ENCODE measurements at places on chromosomes 1 and 21.

- H3K4me3 ChIP-seq: no peak overlapping the region
- peaks cover 45% of the 10 kb centered on the region for H3K4me1 ChIP-seq
- H3K27me3 ChIP-seq: no peaks in the 10 kb centered on the region
- no peak overlapping the region for H3K27ac ChIP-seq
- peaks cover 31% of the 10 kb centered on the region for H3K36me3 ChIP-seq
These were observed 2.7 kb downstream of the PLXNA2 start for GRCh38 chr1:208241512-208241911.

GRCh38 chr1:239428120-239428710 lies 41.8 kb downstream of the CHRM3 start:
- no peaks in the 10 kb centered on the region for H3K4me1 ChIP-seq
- no peak for DNase-seq
- no peak overlapping the region for H3K4me3 ChIP-seq
- H3K27ac ChIP-seq: no peak overlapping the region

DNA sequence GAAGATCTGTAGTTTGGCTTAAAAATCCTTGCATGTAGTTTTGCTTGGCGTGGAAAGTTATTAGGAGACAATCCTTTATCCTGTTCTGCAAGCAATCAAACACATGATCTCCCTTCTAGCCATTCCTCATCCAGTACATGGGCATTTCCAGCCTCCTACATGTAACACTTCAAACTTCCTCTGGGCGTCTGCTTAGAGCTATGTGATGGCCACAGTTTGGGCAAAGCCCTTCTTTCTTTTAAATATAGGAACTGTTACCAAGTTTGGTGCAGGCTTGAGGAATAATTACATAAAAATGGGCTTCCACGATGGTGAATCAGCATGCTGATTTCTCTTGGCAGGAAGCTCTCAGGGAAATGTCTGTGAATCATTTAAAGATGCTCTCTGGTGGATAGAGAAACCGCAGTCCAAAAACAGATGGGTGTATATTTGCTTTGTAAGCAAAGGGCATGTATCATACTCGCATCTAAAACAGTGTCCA lies 176.9 kb upstream of the FMN2 start:
- no peaks in the 10 kb centered on the region for H3K4me1 ChIP-seq
- H3K27me3 ChIP-seq: no peaks in the 10 kb centered on the region
- no peak overlapping the region for H3K27ac ChIP-seq
- H3K36me3 ChIP-seq: no peaks in the 10 kb centered on the region

DNA sequence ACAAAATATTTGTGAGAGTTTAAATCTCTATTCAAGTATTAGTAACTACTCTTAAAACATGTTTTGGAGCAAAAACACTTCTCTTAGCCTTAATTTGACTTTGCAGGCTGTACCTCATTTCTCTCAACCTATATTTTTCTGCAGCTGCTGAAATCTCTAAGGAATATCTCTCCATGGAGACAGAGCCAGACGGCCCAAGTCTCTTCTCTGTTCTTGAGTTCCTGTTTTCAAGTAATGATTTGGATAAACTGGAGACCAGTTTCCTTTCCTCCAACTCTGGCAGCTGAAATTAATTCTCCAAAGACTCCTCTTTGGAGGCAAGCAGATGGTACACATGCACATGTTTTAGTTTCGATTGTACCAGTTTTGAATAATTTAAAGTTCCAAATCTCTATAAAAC lies 659.7 kb upstream of the NEGR1 start:
- no peak overlapping the region for H3K27ac ChIP-seq
- H3K4me1 ChIP-seq: no peaks in the 10 kb centered on the region
- no peak overlapping the region for H3K4me3 ChIP-seq
- no peaks in the 10 kb centered on the region for H3K27me3 ChIP-seq
- no peaks in the 10 kb centered on the region for H3K36me3 ChIP-seq

GRCh38 chr21:42156690-42157605 lies 62.0 kb upstream of the ABCG1 start:
- peaks cover 6% of the 10 kb centered on the region for H3K4me1 ChIP-seq
- no peaks in the 10 kb centered on the region for H3K27me3 ChIP-seq
- no peak overlapping the region for H3K4me3 ChIP-seq
- H3K27ac ChIP-seq: no peak overlapping the region

DNA sequence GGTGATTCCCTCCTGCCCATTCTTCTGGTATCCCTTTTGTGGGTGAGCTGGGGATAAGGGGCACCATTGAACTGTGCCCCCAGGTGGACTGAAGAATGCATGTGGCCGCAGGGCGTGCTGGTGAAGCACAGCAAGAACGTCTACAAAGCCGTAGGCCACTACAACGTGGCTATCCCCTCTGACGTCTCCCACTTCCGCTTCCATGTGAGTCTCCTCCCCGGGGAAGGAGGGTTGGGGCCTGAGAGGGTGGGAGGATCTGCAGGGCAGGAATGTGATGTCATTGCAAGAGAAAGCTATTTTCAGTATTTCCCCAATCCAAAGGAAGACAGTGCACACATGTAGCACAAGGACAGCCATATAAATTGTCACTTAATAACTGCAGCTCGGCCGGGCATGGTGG lies 7.5 kb upstream of the KPNA6 start:
- H3K4me3 ChIP-seq: no peak overlapping the region
- no peak for DNase-seq
- H3K27me3 ChIP-seq: no peaks in the 10 kb centered on the region
- H3K36me3 ChIP-seq: peaks cover 56% of the 10 kb centered on the region
- H3K4me1 ChIP-seq: peaks cover 18% of the 10 kb centered on the region

- peaks cover 57% of the 10 kb centered on the region for H3K4me1 ChIP-seq
- no peaks in the 10 kb centered on the region for H3K36me3 ChIP-seq
- H3K27ac ChIP-seq: no peak overlapping the region
- no peaks in the 10 kb centered on the region for H3K27me3 ChIP-seq
- no peak for DNase-seq
These were observed 39.7 kb upstream of the LYST start for GRCh38 chr1:235906436-235906835.

DNA sequence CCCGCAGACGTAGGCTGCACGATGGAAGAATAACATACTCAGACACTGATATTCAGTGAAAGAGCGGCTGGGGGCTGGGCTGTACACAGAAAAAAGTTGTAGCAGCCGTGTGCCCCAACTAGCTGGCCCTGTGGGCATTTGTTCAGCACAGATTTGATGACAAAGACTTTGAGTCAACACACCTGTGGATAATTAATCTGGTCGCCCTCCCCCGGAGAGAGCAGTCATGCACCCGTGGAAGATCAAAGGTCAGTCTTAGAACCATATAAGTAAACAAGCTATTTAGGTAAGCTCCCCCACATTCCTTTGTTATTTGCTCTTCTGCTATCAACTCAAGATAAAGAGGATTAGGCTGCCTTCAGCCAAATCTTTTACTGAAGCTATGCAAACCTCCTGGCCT lies 148.4 kb upstream of the HMCN1 start:
- no peaks in the 10 kb centered on the region for H3K36me3 ChIP-seq
- DNase-seq: no peak
- no peaks in the 10 kb centered on the region for H3K4me1 ChIP-seq
- H3K27me3 ChIP-seq: no peaks in the 10 kb centered on the region

GRCh38 chr1:94562519-94563260 lies 21.1 kb upstream of the F3 start:
- peaks cover 31% of the 10 kb centered on the region for H3K4me1 ChIP-seq
- no peak overlapping the region for H3K27ac ChIP-seq
- H3K36me3 ChIP-seq: no peaks in the 10 kb centered on the region
- H3K27me3 ChIP-seq: no peaks in the 10 kb centered on the region
- DNase-seq: no peak

- no peaks in the 10 kb centered on the region for H3K4me1 ChIP-seq
- no peaks in the 10 kb centered on the region for H3K36me3 ChIP-seq
- H3K27ac ChIP-seq: no peak overlapping the region
- H3K27me3 ChIP-seq: peaks cover 6% of the 10 kb centered on the region
These were observed 47.3 kb upstream of the LRRC52 start for GRCh38 chr1:165496501-165496900.

- H3K27ac ChIP-seq: no peak overlapping the region
- H3K36me3 ChIP-seq: no peaks in the 10 kb centered on the region
- H3K27me3 ChIP-seq: no peaks in the 10 kb centered on the region
- DNase-seq: no peak
These were observed 92.0 kb downstream of the MAST2 start for GRCh38 chr1:45895406-45895805.

- H3K4me1 ChIP-seq: no peaks in the 10 kb centered on the region
- H3K36me3 ChIP-seq: peaks cover 67% of the 10 kb centered on the region
- H3K27ac ChIP-seq: no peak overlapping the region
- H3K4me3 ChIP-seq: no peak overlapping the region
These were observed 26.1 kb upstream of the SDC3 start for GRCh38 chr1:30934613-30935012.

GRCh38 chr1:66478116-66478515 lies 55.8 kb upstream of the SGIP1 start:
- no peaks in the 10 kb centered on the region for H3K36me3 ChIP-seq
- H3K4me3 ChIP-seq: no peak overlapping the region
- DNase-seq: no peak
- H3K4me1 ChIP-seq: peaks cover 14% of the 10 kb centered on the region
- no peaks in the 10 kb centered on the region for H3K27me3 ChIP-seq
- H3K27ac ChIP-seq: peak overlapping the region; percentile 63

DNA sequence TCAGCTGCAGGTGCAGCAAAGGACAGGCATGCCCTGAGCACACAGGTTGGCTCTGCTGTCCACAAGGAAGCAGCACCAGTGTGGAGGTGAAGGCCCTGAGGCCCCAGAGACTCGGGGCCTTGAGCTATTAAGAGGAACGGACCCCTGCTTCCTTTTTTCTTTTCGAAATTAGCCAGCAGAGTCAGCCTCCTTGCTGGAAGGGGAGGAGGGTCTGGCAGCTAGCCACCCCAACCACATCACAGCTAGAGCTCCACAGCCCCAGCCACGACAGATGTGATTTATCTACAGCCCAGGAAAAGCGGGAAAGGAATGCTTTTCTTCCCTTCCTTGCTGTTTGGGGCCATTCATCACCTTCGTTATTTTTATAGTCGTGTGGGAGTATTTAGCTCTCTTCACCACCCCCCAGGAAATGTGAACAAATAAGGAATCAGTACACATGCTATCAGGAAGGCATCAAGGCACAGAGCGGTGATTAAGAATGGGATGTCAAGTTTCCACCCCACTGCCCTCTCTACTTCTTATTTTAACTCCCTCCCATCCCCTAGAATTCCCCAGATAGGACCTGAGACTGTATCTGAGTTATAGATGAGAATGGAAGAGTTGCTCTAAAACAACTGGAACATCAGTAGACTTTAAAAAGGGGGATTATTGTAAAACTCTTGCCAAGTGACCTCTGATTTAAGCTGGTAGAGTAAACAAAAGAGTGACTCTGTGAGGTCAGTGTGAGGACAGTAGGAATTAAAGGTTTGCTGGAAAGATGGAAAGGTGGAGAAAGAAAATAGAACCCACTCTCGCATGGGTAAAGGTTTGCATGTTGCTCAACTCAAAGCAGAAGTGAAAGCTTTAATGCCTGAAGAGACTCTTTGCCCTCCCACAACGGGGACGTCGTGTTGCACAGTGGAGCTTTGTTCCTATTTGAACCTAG lies 224.7 kb upstream of the GJB5 start:
- H3K36me3 ChIP-seq: no peaks in the 10 kb centered on the region
- no peaks in the 10 kb centered on the region for H3K4me1 ChIP-seq
- no peak overlapping the region for H3K27ac ChIP-seq

- H3K27ac ChIP-seq: peak overlapping the region; percentile 43
- peak; percentile 34 for DNase-seq
- no peak overlapping the region for H3K4me3 ChIP-seq
- peaks cover 21% of the 10 kb centered on the region for H3K4me1 ChIP-seq
- H3K27me3 ChIP-seq: no peaks in the 10 kb centered on the region
- H3K36me3 ChIP-seq: no peaks in the 10 kb centered on the region
These were observed 291.4 kb downstream of the LRRC40 start for GRCh38 chr1:69913977-69914376.

- H3K36me3 ChIP-seq: no peaks in the 10 kb centered on the region
- no peaks in the 10 kb centered on the region for H3K4me1 ChIP-seq
- H3K27me3 ChIP-seq: no peaks in the 10 kb centered on the region
- no peak for DNase-seq
These were observed 481.2 kb downstream of the COL11A1 start for GRCh38 chr1:102627145-102627544.

DNA sequence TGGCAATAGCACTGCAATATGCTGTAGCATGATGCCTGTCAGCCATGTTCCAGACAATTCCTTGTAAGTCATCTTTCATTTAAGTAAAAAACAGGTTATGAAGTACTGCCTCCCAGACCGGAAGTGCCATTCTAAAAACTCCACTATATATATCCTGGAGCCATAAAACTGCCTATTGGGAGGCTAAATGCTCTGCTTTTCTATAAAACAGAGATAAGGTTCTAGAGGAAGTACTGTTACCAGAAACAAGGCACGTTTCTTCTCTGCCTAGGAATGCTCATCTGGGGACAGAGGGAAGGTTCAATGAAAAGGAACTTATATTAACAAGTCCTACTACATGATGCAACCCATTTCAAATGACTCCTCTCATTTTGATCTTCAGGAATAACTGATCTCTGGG lies 66.8 kb downstream of the GPR137B start:
- DNase-seq: no peak
- H3K27me3 ChIP-seq: no peaks in the 10 kb centered on the region
- no peaks in the 10 kb centered on the region for H3K36me3 ChIP-seq
- H3K4me1 ChIP-seq: no peaks in the 10 kb centered on the region

DNA sequence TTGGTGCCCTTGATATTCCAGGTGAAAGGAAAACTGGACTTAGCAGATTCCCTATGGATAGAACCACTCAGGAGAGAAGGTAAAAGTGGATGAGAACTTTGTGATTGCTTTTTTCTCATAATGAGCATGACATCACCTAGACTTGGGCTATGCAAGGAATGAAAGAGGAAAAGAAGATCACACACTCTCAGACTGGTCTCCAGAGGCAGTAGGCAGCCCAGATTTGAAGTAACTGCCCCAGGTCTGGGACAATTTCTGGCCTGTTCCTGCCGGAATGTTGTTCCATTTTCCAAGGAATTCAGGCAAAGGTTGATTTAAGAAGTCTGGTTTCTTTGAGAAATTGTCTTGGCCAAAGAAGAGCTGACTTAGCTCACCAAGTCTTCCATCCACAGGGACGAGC lies 31.7 kb upstream of the USP24 start:
- no peaks in the 10 kb centered on the region for H3K27me3 ChIP-seq
- no peak overlapping the region for H3K4me3 ChIP-seq
- no peak for DNase-seq
- no peaks in the 10 kb centered on the region for H3K36me3 ChIP-seq

- DNase-seq: no peak
- no peaks in the 10 kb centered on the region for H3K27me3 ChIP-seq
- peaks cover 8% of the 10 kb centered on the region for H3K4me1 ChIP-seq
- H3K4me3 ChIP-seq: no peak overlapping the region
- H3K36me3 ChIP-seq: no peaks in the 10 kb centered on the region
- no peak overlapping the region for H3K27ac ChIP-seq
These were observed 123.2 kb downstream of the PTPRC start for GRCh38 chr1:198761859-198762616.

- no peaks in the 10 kb centered on the region for H3K36me3 ChIP-seq
- peak; percentile 88 for DNase-seq
- no peaks in the 10 kb centered on the region for H3K27me3 ChIP-seq
- peaks cover 24% of the 10 kb centered on the region for H3K4me1 ChIP-seq
- H3K27ac ChIP-seq: peak overlapping the region; percentile 55
These were observed 272.4 kb downstream of the TPR start for GRCh38 chr1:186102547-186103148.

Measured in SJSA1 (cell line).